Activated CD8-positive, alpha-beta memory T cell treated with anti-CD3 and anti-CD28 coated beads, Interleukin-2, amount 10 ng/mL, durations not matched to agents 7 days and 5 days (primary cell): ENCODE measurements at places on chromosomes 7 and 10. TPM values are rescaled to one million over a fixed set of nuclear protein-coding genes. Genes with fewer than 3 reads are reported as not detected.

NXPH1 gene
- total RNA-seq: not detected

GPR22 gene
- total RNA-seq: not detected

HTR5A gene
- total RNA-seq: not detected

FEZF1 gene
- not detected for total RNA-seq

PTPRN2 gene
- 5.7 TPM for total RNA-seq

ZNF12 gene
- 25.1 TPM for total RNA-seq

PRDX3 gene
- total RNA-seq: 166 TPM

GIMAP4 gene
- 60.5 TPM for total RNA-seq

CNPY1 gene
- total RNA-seq: not detected

RELN gene
- not detected for total RNA-seq

RNF133 gene
- not detected for total RNA-seq

CTAGE8 gene
- not detected for total RNA-seq

CRCP gene
- 29.4 TPM for total RNA-seq

MYH16 gene
- not detected for total RNA-seq

ANKRD22 gene
- total RNA-seq: not detected

TAS2R41 gene
- total RNA-seq: not detected
